DMS53 (cell line): ENCODE measurements at places on chromosomes 3 and 15.

- DNase-seq = peak; percentile 87
These were observed at the start of gene ZNF592 for GRCh38 chr15:84748274-84749110. TSS of gene ZNF592 (plus strand) at chr15:84748592. CDS start at chr15:84782676, 34,084 bp downstream.

GRCh38 chr15:45586125-45586524 is 1.1 kb upstream of the BLOC1S6 start:
- DNase-seq = no peak

- peak; percentile 89 for DNase-seq
These were observed 28.1 kb upstream of the CNBP start for GRCh38 chr3:129211772-129212171.

- no peak for DNase-seq
These were observed 324.1 kb downstream of the ZIC1 start for GRCh38 chr3:147733217-147733616.

- no peak for DNase-seq
These were observed 30.5 kb upstream of the SPATA12 start for GRCh38 chr3:57029924-57030323.

DNA sequence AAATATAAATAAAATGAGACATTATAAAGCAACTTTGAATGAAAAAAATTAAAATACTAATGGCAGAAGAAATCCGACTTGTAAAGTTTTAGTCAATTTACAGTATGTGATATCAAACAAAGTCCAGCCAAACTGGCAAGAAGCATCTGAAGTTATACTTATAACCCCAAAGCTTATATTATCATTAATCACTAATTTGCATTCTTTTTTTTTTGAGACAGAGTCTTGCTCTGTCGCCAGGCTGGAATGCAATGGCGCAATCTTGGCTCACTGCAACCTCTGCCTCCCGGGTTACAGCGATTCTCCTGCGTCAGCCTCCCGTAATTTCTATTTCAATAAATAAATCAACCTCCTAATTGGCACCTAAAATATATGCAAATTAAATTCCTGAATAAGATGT is 80.1 kb downstream of the AQR start:
- no peak for DNase-seq

- no peak for DNase-seq
These were observed 25.4 kb upstream of the SPPL2A start for GRCh38 chr15:50790778-50791453.

DNA sequence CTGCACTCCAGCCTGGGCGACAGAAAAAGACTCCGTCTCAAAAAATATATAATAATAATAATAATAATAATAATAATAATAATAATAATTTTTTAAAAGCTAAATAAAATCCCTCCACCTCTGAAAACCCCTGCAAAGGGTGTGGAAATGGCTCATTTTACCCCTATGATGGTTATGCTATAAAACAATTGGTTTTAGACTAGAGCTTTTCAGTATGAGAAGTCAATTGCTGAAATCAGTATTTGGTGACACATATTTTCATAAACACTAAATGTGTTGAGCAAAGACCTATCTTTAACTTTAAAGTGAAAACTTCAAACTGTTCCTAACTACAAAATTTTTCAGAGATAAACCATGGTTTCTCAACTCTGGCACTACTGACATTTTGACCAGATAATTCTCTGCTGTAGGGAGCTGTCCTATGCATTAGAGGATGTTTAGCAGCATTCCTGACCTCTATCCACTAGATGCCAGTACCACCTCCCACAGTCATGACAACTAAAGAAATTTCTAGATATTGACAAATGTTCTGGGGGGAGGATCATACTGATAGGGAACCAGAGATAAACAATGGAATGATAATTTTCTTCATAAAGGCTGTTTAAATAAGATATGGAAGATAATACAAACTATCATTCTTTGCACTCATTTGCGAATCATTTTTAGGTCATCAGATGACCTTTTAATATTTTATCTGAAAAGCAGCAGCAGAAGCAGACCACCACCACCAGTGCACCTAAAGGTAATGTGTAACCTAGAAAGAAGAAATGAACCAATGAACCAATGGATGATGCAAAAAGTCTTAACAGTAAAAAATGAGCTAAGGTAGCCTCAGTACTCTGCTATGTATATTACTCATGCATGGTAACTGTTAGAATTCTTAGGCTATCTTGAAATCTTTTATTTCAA is 13.8 kb downstream of the PTPN9 start:
- DNase-seq = no peak

- no peak for DNase-seq
These were observed 593.3 kb downstream of the UNC13C start for GRCh38 chr15:54571576-54571975.

DNA sequence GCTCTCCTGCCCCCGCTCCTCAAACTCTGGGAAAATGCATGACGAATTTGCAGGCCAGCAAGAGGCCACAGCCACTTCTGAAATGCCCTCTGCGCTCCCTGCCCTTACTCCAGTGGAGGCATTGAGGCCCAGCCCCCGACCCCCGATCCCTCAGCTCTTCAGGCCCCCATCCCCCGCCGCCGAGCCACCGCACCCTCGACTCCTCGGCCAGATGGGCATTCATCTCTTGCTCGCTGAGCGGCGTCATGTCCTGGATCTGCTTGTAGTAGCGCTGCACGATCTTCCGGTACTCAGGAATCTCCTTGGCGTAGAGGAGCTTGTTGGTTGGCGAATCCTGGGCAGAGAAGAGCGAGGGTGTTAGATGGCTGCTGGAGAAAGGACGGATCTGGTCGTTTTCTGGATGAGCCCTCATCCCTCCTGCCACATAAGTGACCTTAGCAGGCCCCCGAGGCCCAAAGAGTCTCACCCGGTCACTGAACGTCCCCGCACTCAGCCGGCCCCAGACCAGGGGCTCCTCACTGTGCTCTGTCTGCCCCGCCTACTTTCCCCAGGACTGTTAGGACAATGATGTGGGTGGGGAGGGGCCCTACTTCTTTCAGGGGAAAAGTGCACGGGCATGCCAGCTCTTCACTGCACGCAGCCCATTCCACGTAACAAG is 14.0 kb downstream of the H1-8 start:
- no peak for DNase-seq

DNA sequence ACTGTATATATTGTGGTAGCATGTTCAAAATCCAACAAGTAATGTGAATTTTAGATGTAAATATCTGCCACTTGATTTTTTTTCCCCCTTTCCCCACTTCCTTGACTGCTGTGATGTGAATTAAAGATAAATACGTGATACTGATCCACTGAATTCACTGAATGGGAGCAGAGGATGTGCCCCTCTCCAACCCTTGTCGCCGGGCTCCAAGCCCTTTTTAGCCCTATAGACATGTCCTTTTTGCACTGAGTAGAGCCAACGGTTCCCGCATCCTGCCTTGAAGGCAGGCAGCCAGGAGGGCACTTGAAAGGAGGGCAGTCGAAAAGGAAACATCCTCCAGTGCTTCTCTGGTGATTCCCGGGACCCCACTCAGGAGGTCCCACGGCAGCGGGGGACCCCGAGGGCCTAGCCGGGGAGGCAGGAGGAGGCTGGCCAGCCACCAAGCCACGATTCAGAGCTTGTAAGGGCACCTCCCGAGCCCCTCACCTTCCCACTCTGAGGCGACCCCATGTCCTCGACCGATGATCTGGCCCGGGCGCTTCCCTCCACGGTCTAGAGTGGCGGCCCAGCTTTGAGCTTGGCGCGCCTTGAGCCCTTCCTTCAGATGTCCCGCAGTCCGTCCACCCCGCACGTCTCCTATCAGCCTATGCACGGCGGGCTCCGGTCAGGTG is 901 bp upstream of the MANF start:
- DNase-seq = peak; percentile 51

DNA sequence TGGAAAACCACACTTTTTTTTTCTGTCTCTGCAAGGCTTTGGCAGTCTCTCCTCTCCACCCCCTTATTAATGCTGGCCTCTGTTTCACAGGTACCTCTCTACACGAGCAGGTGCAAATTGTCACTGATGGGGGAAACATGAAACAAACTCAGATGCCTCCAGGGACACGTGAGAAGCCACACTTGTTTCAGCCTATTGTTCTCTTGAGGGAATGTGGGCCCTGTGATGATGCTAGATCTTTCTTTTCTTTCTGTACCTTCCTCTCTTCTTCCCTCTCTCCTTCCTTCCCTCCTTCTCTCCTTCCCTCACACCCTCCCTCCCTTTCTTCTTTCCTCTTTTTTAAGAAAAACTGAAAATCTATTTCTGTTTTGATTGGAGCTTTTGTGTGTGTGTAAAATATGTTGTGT is 5.7 kb upstream of the BLM start:
- peak; percentile 3 for DNase-seq

DNA sequence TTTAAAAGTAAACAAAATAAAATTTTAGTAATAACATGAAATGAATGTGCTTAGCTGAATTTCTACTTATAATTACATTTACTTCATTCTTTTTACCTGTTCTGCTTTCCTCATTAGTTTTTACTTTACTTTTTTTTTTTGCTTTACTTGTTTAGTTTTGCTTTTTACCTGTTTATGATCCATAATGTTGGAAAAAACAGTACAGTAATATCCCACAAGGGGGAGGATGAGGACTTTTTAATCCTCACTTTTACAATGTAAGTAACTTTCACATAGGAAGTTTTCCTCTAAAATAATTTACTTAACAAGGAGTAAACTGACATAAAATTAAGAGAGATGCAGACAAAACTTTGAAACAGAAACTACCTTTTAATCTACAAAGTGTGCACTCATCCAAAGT is 268.7 kb downstream of the TBC1D5 start:
- no peak for DNase-seq

- DNase-seq = no peak
These were observed 4.1 kb downstream of the OSBPL11 start for GRCh38 chr3:125591116-125591760.

DNA sequence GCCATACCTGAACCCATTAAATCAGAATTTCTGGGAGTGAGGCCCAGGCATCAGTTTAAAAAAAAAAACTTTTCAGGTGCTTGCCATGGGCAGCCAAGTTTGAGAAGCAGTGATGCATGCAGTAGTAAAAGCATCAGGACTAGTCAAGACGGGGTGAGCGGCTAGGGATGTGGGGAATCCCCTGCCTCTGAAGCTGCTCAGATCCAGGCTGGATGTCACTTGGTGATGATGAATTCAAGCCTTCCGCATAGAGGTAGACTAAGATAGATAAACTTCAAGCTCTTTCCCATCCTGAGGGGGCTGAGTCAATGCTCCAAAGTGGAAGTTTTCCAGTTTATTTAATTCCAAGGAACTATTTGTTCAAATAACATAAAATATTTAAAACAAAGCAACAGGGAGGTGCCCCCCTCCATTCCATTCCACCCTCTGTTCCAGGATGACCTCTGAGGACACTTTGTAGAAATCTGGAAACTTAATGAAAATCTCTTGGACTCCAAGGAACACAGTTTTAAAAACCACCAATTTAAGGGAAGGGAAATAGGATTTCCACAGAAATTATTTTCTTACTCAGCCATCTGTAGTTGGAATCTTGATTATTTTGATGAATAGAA is 100.4 kb upstream of the NR2E3 start:
- no peak for DNase-seq

- DNase-seq = peak; percentile 75
These were observed 4.9 kb downstream of the PRRT3 start for GRCh38 chr3:9947025-9947995.
